ENCODE measurements at places on chromosomes 13 and 19.

DNA sequence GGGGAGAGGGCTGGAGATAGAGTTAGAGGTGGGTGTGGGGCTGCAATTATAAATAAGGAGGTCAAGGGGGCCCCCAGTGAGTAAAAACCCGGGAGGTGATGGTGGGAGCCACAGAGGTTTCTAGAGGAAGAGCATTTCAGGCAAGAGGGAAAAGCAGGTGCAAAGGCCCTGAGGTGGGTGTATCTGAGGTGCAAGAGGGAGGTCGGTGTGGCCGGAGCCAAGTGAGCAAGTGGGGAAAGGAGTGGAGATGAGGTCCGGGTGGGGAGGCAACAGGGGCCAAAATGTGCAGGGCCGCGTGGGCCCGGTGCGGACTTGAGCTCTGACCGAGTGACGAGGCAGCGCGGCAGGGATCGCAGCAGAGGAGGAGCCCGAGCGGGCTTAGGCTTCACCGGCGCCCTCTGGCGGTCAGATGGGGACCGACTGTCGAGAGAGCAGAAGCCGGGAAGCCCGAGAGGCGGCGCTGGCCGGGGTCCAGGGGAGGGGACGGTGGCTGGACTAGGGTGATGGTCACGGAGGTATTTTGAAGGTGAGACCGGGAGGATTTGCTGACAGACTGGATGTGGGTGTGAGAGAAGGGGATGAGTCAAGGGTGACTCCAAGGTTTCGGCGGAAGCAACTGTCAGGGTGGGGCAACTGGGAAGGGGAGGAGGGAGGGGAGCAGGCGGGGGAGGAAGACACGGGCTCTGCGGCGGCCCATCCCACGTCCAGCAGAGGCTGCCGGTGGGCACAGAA lies 17.7 kb upstream of the SPACA4 start:
- DNase-seq = peak; percentile 92

GRCh38 chr13:107358866-107359265 lies 790.9 kb upstream of the ARGLU1 start:
- DNase-seq = no peak

- DNase-seq = no peak
Measured at GRCh38 chr19:16365300-16365996, 40.8 kb downstream of the KLF2 start.

DNA sequence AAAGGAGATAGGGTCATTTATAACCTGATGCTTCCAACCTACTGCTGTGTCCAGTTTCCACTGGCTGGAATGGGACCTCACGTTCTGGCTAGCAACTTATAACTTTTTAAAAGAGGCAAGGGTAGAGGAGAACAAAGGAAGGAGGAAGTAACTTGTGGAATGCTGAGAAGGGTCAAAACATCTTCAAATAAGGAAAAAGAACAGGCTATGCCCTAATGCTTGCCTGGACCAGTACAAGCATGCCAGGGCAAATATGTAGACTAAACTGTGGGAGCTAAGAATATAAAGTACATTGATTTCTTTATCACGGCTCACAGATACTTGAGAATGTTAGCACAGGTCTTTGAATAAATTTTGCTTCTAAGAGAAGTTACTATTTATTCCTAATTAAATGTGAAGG lies 1.5 kb upstream of the ZNF561 start:
- no peak for DNase-seq

DNA sequence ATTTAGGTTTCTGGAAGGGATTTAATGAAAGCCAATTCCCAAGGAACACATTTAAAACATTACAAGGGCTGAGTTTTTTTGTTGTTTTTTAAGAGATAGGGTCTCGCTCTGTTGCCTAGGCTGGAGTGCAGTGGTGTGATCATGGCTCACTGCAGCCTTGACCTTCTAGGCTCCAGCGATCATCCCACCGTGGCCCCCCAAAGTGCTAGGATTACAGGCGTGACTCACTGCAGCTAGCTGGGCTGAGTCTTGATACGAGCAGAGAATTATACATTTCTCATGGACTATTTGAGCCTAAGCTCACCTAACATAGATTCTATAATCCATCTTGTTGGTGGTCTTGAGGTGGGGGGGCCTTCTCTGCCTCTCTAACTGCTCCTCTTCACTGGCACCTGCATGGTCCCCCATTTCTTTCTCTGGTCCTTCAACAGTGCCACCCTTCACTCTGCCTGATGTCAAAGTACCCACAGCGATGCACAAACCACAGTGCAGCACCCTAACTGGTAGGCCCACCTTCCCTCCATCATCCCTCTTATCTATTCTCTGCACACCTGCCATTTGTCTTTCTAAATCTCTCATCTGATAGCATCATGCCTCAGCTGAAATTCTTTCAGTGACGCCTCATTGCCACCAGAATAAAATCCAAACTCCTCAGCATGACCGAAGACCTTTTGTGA lies 37.4 kb downstream of the DOCK9 start:
- DNase-seq = no peak

GRCh38 chr13:38419312-38419873 lies 69.7 kb downstream of the UFM1 start:
- no peak for DNase-seq

DNA sequence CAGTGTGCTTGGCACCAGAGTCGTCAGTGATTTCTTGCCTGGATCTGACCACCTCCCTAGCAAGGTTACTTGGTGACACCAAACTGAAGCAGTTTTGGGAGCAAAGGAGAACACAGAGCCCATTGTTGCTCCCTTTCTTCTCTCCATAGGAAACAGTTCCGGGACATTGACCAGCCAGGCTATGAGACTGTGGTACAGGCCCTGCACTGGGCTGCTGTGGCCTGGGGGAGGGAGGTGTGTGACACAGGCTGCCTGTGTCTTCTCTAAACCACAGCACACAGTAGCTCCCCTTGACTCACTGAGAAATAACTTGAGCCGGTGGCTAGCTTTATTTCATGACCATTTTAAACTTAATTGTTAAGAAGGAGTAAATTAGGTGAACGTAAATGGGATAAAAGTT lies 214.8 kb upstream of the UBL3 start:
- no peak for DNase-seq

- DNase-seq = no peak
Measured at GRCh38 chr13:76307142-76307541, 579.1 kb downstream of the KCTD12 start.

DNA sequence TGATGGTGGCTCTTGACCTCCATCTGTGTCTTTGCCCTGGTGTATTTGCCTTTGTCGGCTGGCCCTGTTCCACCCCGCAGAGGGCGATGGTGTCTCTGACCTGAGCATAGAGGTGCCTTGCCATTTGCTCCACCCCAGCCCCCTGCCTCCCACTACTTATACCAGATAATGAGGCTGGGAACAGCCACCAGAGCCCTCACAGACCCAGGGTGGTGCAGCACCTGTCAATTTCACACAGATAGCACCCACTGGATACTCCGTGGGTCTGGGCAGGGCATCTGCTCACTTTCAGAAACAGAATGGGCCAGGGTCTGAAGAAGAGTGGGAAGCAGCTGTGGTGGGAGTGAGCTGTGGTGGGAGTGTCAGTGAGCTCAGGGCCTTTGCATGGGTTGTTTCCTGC lies 4.1 kb downstream of the ZNF536 start:
- no peak for DNase-seq

DNA sequence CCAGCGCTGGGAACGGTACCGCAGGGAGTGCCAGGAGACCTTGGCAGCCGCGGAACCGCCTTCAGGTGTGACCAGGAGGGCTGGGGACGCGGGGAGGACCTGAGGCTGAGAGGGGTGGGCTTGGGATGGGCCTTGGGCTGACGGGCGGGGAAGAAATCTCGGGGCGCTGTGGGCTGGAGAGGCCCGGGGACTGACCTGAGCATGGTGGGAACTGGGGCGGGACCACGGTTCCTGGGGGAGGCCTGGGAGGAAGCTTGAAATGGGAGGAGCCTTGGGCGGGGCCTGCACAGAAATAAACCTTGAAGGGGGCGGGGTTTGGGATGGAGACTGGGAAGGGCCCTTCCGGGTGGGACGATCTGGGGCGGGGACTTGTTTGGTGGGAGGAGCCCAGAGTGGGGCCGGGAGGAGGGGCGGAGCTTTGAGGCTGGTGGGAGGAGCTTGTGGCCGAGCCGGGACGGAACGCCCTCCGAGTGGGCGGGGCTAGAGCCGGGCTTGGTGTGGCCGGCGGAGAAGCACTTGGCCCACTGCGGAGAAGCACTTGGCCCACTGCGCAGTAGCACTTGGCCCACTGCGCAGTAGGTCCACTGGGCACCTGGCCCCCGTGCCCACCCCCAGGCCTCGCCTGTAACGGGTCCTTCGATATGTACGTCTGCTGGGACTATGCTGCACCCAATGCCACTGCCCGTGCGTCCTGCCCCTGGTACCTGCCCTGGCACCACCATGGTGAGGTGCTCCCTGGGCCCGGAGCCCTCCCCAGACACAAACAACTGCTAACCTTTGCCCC lies 2.8 kb downstream of the GIPR start:
- peak; percentile 75 for DNase-seq

DNA sequence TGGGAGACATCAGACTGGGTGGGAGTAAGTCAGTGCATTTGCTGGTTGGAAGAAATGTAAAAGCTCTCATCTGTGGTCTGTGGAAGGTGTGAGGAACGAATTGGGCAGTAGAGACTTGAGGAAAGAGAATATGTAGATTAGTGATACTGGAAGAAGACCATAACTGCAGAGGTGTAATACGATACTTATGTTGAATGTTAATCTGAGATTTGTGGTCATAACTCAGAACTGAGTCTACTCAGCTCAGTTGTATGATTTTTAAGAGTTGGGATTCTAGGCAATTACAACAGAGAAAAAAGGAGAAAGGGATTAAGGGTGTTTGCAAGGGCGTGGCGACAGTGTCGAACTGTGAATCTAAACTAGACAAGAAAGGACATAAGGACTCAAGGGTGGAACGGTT lies 3.2 kb upstream of the IL17D start:
- no peak for DNase-seq

DNA sequence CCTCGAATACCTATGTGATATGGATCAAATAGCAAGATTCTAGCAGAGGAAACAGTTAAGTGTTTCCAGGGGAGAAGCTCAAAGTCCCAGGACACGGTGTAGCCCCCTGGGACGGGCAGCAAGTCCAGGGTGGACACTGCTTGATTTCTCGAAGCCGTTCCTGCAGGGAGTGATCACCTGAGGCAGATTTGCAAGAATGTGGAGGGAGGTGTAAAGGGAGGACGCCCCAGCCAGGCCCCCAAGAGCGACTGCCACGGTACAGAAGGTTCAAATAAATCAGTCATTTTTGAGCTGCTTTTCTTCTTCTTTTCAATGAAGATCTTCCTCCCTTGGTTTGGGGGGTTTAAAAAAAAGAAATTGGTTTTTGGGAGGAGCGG lies 41.4 kb downstream of the KLF2 start:
- no peak for DNase-seq

DNA sequence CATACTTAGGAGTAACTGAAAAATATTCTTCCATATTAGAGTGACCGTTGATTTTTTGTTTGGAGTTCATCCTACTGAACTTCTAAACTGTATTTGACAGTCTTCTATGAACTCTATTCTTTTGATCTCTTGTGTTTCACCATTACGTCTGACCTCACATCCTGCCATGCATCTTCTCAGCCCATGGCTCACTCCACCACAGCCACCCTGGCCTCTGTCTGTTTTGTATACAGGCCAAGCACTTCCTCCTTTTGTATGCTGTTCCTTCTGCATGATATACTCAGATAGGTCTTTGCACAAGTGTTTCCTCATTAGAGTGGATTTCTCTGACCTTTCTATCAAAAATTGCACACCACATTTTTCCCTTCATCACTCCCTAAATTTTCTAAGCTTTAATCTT lies 119.9 kb downstream of the MAB21L1 start:
- DNase-seq = no peak

- no peak for DNase-seq
Measured at GRCh38 chr19:305240-306150, 14.3 kb upstream of the PLPP2 start.

- DNase-seq = no peak
Measured at GRCh38 chr13:29310806-29311205, 284.7 kb downstream of the SLC7A1 start.

DNA sequence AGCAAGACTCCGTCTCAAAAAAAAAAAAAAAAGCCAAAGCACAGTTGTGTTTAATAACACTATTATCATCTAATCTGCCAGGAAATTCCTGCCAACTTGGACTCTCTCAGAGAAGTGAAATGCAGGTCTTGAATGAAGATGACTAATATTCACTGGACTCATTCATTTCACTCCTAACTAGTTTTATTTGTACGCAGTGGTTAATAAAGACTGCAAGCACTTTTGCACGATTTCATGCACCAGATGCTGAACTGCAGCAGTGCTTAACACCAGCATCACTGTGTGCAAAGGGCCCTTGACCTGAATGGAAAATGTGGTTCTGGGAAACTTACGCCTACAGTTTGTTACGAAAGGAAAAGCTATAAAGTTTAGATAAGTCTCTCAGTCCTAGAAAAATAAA lies 63.3 kb downstream of the DHRS12 start:
- DNase-seq = no peak

DNA sequence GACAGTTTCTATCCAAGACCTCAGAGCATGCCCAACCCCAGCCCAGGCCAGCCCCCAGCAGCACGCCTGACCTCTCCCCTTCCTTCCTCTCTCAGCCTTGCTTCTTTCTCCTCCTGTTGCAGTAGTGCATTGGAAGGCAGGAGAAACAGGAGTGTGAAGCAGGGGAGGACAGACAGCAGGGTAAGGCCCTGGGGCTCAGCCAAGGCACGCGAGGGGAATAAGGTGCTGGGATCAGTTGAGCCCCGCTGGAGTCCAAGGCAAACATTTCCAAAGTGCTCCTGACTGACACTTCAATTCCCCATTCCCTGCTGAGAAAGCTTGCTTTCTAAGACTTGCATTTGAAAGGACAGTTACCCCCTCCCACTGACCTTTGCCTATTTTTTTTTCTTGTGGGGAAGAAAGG lies 73.1 kb upstream of the OLFM4 start:
- no peak for DNase-seq

DNA sequence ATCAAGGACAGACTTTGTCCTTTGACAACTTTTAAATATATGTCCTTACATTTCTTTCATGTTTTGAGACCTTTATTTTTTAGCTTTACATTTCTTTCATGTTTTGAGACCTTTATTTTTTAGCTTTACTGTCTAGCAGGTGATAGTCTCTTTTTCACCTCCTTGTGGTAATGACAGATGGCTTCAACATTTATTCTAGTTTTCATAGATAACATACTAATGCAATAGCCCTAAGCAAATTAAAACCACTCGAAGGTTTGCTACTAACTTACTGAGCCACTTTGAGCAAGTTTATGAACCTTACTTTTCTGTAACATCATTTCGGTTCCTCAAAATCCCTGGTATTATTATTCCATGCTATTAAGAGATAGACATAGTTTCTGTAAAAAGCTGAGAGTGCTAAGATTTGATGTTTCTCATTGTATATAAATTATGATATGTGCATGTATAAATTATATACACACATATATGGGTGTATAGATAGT lies 4.5 kb downstream of the DACH1 start:
- DNase-seq = no peak

- no peak for DNase-seq
Measured at GRCh38 chr13:110301083-110301482, 5.9 kb downstream of the COL4A1 start.

GRCh38 chr19:52679598-52679997 lies 41.4 kb upstream of the ZNF83 start:
- no peak for DNase-seq

DNA sequence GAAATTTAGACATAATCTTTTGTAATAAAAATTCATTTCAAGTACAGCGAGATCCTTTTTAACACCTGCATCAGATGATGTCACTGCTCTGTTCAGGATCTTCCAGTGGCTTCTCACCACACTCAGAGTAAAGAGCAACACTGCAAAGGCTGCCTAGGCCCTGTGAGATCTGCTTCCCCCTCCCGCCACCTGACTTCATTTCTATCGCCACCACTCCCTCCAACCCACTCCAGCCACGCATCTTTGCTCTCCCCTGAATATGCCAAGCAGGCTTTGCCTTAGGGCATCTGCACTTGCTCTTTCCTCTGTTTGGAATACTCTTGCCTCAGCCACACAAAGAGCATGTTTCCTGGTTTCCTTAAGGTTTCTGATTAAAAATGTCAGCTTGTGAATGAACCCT lies 58.3 kb downstream of the MBNL2 start:
- no peak for DNase-seq

Measured in stimulated activated CD4-positive, alpha-beta T cell treated with anti-CD3 and anti-CD28 coated beads, Interleukin-15, amount 100 ng/mL, for 24 hours (primary cell).